ENCODE measurements at places on chromosomes 6 and 20.
A peak's percentile ranks its signal among the peaks of the same experiment; 100 is the strongest.

DNA sequence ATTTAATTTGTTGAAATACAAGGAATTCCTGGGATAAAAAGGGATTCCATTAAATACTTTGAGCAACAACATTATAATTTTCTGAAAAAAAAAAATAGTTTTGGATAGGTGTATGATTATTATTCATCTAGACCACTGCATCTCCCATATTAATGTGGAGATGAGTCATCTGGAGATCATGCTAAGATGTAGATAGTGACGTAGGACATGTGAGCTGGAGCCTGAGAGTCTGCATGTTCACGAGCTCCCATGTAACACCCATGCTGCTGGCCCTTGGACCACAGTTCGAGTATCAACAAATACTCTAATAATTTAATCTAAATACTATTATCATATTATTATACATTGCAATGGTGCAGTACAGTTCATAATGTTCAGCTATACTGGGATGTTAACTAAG lies 91.6 kb downstream of the EPM2A start:
- DNase-seq, result no peak

- no peak for DNase-seq
Observed at GRCh38 chr6:109360791-109361190, 21.5 kb downstream of the CD164 start.

DNA sequence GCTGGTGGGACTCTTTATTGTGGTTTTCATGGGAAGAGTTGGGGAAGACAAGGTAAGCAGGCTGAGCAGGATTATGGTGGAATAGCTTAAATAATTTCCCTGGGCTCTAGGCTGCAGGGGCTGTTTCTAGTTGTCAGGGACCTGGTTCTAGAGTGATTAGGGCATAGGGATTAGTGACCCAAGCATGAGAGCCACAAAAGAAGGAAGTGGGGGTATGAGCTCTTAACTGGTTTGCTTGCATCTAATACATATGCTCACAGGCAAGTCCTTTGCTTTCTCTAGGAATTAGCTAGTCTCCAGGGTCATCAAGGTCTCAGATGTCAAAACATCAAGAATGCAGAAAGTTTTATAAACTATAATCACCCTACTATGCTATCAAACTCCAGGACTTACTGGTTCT lies 67.5 kb upstream of the NRN1 start:
- no peak for DNase-seq

- DNase-seq, result no peak
Observed at GRCh38 chr20:24701027-24701426, 231.6 kb downstream of the SYNDIG1 start.

- DNase-seq, result peak; percentile 53
Observed at GRCh38 chr6:53735896-53736295, 58.9 kb upstream of the LRRC1 start.

- no peak for DNase-seq
Observed at GRCh38 chr20:10769700-10770099, 95.9 kb upstream of the JAG1 start.

DNA sequence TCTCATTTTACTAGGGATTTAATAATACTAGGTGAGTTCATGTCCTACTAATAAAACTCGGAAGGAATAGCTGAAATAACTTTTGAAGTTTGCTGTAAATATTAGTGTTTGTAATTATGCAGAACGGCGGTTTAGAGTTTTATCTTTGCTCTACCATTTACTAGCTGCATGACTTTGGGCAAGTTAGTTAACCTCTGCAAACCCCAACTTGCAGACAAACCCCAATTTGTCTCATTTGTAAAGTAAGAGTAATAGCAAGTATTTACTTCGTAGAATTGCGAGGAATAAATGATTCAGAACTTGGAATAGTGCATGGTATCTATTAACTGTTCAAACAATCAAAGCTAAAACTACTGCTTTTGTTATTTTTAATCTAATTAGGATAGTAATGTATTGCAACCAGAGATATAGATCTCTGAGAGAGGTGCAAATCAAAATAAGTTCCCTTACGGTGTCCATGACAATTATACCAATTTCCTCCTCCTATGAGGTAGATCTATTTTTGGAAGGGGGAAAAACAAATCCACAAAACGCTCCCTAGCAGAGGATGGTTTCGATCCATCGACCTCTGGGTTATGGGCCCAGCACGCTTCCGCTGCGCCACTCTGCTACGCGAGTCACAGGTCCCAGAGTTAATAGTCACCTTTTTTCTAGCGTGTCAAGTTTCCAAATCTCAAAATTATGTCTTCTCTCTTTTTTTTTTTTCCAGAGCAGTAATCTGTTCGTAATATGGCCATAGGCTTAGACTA lies 35.1 kb upstream of the BTN3A2 start:
- peak; percentile 83 for DNase-seq

DNA sequence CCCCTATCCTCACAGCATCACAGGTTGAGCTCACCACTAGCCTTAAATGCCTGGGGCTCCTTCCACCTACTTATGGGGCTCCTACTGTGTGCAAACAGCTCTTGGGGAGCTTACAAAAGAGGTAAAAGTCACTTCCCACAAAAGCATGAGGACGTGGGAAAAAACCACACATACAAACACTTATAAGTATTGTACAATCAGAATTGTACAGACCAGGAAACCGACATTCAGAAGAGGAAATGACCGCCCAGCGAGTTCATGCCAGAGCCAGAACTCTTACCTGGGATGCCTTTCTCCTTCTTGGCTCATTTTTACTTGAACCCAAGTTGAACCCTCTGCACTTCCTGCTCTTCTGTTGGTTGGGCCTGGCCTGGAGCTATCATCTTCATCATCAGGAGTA lies 6.3 kb upstream of the PPP1R16B start:
- no peak for DNase-seq
